Nucleus accumbens (tissue), 56 donors: ENCODE measurements at places on chromosomes 1 and 21.

- no peak for DNase-seq
These were observed 425.5 kb downstream of the KCTD3 start for GRCh38 chr1:215992620-215993019.

- no peak for DNase-seq
These were observed 2.0 kb downstream of the TFF2 start for GRCh38 chr21:42348762-42349161.

DNA sequence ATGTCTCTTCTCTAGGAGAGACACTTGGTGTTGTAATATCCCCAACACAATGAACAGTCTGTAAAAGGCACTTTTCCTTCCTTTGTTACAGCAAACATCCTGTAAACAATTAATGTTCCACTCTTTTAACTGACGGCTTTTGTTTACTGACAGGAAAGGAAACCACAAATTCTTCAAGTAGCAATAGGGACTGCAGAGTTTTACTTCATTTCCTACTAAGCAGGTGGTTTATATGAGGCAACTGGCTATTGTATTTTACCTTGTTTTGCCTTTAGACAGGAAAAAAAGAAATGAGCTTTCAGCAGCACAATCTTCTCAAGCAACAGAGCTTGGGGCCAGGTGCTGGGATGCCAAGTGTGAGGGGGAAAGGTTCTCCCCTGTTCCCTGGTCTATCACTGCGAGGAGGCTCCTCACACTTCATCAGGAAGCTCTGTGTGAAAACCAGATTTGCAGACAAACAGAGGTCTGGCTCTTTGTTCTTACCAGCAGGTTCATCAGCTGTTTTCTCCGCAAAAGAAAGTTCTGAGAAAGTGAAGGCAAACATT, 51.2 kb downstream of the SIPA1L2 start:
- no peak for DNase-seq

- DNase-seq, result no peak
These were observed 136.6 kb downstream of the GRIK1 start for GRCh38 chr21:29803191-29803590.

DNA sequence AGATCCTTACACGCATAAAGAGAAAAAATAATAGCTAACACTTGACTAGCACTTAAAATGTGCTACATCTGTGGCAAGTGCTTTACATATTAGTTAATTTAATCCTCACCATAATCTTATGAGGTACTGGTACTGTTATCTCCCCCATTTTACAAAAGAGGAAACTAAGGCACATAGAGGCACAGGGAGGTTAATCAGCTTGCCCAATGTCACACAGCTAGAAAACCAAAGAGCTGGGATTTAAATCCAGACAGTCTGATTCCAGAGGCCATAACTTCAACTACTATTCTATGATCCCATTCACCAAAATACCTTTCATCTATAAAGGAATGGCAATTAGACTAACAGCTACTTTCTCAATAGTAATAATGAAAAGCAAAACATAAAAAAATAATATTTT, 11.7 kb downstream of the SPOCD1 start:
- no peak for DNase-seq

GRCh38 chr1:153081736-153082135, 10.3 kb upstream of the SPRR2B start:
- DNase-seq, result no peak

DNA sequence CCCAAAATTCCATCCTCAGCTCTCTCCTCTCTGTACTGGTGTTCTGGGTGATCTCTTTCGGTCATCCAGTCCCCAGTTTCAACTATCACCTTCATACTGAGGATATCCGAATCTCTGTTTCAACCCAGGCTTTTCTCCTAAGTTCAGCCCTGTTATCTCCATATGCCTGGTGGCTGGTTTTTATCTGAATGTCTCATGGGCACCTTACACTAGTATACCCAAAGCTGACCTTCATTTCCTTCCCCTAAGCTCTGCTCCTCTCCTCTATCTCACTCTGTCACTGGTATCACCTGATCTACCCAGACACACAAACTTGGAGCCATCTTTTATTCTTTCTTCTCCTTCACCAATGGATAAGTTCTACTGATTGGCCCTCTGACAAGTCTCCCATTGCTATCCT, 53.0 kb downstream of the LRRC71 start:
- no peak for DNase-seq

DNA sequence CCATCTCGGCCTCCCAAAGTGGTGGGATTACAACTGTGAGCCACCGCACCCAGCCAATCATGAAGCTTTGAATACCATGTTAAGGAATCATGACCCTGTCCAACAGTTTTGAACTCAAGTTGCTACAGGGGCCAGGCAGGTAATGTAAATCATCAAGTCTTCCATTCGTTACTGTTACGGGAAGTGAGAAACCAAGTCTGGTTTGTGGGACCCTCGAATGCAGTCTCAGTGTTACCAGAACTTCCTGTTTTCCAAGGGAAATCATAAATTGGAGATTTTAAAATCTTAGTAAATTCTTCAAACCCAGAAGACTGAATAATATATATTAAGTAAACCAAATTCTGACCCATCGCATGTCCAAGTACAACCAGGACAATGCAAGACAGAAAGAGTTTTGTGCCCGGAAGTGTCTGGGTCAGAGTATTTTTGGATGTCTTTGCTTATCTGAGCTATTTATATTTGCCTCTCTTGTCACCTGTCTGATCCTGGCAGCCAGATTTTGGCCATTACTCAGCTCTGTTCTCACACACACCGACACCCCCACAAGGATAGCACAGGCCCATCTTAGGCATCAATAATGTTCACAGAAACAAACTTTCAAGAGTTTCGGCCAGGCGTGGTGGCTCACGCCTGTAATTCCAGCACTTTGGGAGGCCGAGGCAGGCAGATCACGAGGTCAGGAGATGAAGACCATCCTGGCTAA, 8.8 kb downstream of the ATP5IF1 start:
- DNase-seq, result no peak

GRCh38 chr1:156750711-156751450, 594 bp downstream of the HDGF start:
- DNase-seq, result peak; percentile 70

DNA sequence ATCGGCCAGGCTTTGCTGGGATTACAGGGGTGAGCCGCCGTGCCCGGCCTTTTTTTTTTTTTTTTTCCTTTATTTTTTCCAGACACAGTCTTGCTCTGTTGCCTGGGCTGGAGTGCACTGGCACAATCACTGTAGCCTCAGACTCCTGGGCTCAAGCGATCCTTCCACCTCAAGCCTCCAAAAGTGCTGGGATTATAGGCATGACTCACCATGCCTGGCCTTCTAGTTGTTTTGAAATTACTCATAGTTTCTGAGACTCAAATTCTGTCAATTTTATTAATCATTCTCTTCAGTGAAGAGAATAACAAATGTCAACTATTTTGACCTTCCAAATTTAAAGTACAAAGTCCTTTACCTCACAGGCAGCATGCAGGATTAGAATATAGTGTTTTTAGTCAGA, 374.5 kb downstream of the PLA2G4A start:
- DNase-seq, result no peak

DNA sequence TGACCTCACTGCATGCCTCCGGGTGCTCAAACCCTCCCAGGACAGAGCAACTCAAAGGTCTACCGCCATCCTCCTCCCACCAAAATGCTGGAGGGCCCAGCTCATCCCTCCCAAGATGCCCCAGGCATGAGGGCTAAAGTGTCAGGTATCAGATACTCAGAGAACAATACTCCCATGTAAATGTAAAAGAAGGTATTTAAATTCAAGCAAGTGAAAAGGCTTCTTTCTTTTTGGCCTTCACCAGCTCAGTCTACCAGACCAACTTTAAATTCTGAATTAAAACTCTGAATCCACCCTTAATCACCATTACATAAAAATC, 3.0 kb downstream of the PARP1 start:
- no peak for DNase-seq

DNA sequence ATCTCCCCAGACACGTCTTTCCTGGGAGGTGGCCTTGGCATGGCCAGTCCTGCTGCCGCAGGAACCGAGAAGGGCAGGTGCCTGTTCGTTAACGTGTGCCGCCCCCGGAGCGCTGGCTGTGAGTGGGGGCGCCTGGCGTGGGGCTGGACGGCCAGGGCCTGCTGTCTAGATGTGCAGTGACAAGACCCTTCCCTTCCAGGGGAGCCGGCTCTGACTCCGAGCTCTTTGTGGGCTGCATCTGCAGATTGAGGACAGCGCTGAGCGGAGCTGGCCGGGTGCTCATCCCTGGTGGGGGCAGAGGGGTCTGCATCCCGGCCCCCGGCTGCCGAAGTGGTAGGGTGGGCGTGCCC, 13.0 kb downstream of the COL18A1 start:
- no peak for DNase-seq

- no peak for DNase-seq
These were observed 302.6 kb upstream of the RRP15 start for GRCh38 chr1:217982331-217983050.

DNA sequence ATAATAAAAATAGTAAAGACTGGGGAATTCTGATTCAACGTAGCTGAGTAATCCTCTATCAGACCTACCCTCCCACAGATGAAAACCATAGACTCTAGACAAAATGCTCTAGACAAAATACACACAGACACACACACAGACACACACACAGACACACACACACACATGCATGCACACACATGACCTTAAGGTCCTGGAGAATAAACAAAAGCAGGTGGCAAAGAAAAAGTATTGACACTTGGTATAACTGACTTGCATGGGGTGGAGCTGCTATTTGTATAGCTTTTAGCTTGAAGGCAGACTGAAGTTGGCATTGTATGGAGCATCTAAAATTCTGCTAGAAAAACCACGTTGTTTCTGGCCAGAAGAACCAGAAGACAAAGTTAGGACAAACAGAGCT, 29.3 kb downstream of the C1orf141 start:
- no peak for DNase-seq

DNA sequence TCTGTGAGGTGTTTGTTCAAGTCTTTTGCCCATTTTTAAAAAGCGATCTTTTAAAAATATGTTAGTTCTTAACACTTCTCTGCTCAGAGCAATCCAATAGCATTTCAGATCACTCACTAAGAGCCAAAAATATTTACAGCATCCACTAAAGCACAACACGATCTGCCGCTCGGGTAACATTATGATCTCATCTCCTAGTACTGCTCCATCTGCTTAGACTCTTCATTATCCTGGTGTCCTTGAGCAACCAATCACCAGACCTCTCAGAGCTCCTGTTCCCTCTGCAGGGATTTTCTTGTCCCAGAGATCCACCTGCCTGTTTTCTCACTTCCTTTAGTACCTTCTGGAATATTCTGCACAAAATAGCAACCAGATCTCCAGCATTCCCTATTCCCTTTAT, 235.3 kb upstream of the ESRRG start:
- DNase-seq, result no peak

DNA sequence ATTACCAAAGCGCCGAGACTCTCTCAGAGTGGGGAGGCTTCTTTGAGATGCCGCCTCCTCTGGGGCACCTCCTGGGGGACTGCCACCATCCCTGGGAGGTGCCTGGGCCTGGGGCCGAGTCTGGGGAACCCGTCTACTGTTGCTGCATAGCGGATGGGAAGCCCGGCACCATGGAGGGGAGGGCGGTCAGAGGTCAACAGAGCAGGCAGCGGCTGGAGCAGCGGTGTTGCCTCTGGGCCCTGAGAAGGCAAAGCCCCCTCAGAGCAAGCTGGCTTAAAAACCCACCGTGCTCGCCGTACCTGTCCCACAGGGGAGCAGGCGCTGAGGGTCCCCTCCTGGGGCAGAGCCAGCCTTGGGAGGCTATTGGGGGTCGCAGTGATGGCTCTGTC, 62.0 kb downstream of the ARHGEF16 start:
- DNase-seq, result no peak

GRCh38 chr21:35398346-35398982, 349.4 kb upstream of the RUNX1 start:
- no peak for DNase-seq

- no peak for DNase-seq
These were observed 1155.2 kb upstream of the B3GALT2 start for GRCh38 chr1:194341587-194341986.
